ENCODE measurements at places on chromosomes 6 and 20. TPM values are rescaled to one million over a fixed set of nuclear protein-coding genes. Genes with fewer than 3 reads are reported as not detected.
A peak's percentile ranks its signal among the peaks of the same experiment; 100 is the strongest.

- H3K27me3 ChIP-seq: no peaks in the 10 kb centered on the region
- no peak overlapping the region for H3K27ac ChIP-seq
- H3K36me3 ChIP-seq: no peaks in the 10 kb centered on the region
- H3K4me3 ChIP-seq: 0 out of 2 replicates have a peak overlapping the region, but pooled peaks have one; percentile 10
- no peaks in the 10 kb centered on the region for H3K4me1 ChIP-seq
These were observed 10.6 kb downstream of the REM1 start for GRCh38 chr20:31485450-31486339.

- H3K4me1 ChIP-seq: no peaks in the 10 kb centered on the region
- DNase-seq: no peak
- no peak overlapping the region for H3K4me3 ChIP-seq
- no peaks in the 10 kb centered on the region for H3K36me3 ChIP-seq
- no peak overlapping the region for H3K27ac ChIP-seq
These were observed 1286.4 kb downstream of the GRIK2 start for GRCh38 chr6:102679865-102680264.

The GMPR gene
- 3.5 TPM for total RNA-seq

- peaks cover 15% of the 10 kb centered on the region for H3K27me3 ChIP-seq
- H3K4me1 ChIP-seq: no peaks in the 10 kb centered on the region
- no peak overlapping the region for H3K4me3 ChIP-seq
- no peak for DNase-seq
- no peak overlapping the region for H3K27ac ChIP-seq
These were observed 119.3 kb downstream of the BMP7 start for GRCh38 chr20:57147185-57147584.

GRCh38 chr20:61811166-61811565, 254.5 kb downstream of the TAF4 start:
- H3K4me3 ChIP-seq: no peak overlapping the region
- DNase-seq: no peak
- no peaks in the 10 kb centered on the region for H3K4me1 ChIP-seq

The FAM50B gene
- total RNA-seq: not detected

GRCh38 chr6:54654381-54654780, 192.2 kb upstream of the FAM83B start:
- no peak overlapping the region for H3K4me3 ChIP-seq
- no peaks in the 10 kb centered on the region for H3K36me3 ChIP-seq
- no peaks in the 10 kb centered on the region for H3K27me3 ChIP-seq
- H3K4me1 ChIP-seq: no peaks in the 10 kb centered on the region

GRCh38 chr20:4673371-4674001, 48.2 kb upstream of the PRND start:
- H3K36me3 ChIP-seq: no peaks in the 10 kb centered on the region
- H3K27me3 ChIP-seq: peaks cover 4% of the 10 kb centered on the region
- H3K4me1 ChIP-seq: no peaks in the 10 kb centered on the region
- H3K27ac ChIP-seq: no peak overlapping the region
- DNase-seq: no peak
- H3K4me3 ChIP-seq: no peak overlapping the region

GRCh38 chr6:137286916-137287315, 67.7 kb upstream of the IFNGR1 start:
- H3K4me3 ChIP-seq: no peak overlapping the region
- H3K4me1 ChIP-seq: no peaks in the 10 kb centered on the region
- H3K36me3 ChIP-seq: no peaks in the 10 kb centered on the region
- no peak for DNase-seq

The LRRN4 gene
- total RNA-seq: 0.57 TPM

The OCSTAMP gene
- total RNA-seq: not detected

Data from Panc1 (cell line).